ENCODE measurements at places on chromosomes 6 and 20. TPM values are rescaled to one million over a fixed set of nuclear protein-coding genes. Genes with fewer than 3 reads are reported as not detected.

The ITCH gene
- 46.4 TPM for total RNA-seq

The ADGRG6 gene
- 12.1 TPM for total RNA-seq

The CASP8AP2 gene
- 17.0 TPM for total RNA-seq

The GABRR1 gene
- 0.40 TPM for total RNA-seq

DNA sequence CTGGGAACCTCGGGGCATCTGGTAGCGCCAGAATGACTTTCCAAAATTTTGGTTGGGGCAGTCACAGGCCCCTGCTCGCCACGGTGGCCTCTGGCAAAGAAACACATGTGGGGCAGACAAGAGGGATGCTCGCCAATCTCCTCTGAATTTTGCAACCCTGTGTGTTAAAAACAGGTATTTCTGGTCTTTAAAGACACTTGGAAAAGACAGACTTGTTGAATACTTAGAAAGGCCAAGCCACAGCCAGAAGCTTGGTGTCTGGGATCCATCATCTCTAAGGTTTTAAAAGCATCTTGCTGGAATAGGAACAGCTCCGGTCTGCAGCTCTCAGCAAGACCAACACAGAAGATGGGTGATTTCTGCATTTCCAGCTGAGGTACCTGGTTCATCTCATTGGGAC, 31.2 kb downstream of the HLA-E start:
- DNase-seq, result no peak

DNA sequence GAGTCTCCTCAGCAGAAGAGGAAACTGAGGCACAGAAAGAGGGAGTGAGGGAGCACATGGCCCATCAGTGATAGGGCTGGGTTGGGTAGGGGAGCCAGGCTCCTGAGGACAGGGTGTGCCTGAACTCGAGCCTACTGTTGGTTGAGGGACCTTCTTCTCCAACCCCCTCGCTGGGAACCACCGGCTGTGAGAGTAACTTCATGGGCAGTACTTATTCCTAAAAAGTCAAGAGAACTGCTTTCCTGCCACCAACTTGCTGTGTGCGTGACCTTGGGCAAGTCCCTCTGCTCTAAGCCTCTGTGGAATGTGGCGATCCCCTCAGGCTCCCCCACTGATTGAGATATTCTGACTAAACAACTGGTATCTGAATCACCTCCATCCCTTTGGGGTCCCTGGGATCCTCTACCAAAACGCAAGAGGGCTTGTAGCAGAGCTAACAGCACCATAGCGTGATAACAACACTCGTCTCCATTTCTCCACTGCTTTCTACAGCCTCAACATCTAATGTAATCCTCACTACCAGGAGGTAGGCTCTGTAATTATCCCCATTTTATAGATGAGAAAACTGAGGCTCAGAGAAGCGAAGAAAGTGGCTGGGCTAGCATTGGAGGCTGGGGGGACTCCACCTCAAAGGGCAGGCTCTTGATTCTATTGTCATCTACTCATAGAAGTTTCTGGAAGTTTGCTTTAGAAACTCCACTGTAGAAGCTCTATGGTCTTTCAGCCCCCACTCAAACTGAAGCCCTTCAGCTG, 76.0 kb downstream of the JPH2 start:
- no peak for DNase-seq

DNA sequence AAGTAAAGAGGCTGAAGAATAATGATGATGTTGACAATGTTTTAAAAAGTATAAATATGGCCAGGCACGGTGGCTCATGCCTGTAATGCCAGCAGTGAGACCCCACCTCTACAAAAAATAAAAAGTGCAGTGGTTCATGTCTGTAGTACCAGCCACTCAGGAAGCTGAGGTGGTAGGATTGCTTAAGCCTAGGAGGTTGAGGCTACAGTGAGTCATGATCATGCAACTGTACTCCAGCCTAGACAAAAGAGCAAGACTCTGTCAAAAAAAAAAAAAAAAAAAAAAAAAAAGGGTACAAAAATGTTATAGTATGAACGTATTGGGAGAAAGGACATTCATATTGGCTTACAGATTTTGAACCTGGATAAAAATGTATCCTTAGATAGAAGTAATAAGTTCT, 543.1 kb upstream of the IRAK1BP1 start:
- no peak for DNase-seq
